ENCODE measurements at places on chromosomes 7 and 10.

DNA sequence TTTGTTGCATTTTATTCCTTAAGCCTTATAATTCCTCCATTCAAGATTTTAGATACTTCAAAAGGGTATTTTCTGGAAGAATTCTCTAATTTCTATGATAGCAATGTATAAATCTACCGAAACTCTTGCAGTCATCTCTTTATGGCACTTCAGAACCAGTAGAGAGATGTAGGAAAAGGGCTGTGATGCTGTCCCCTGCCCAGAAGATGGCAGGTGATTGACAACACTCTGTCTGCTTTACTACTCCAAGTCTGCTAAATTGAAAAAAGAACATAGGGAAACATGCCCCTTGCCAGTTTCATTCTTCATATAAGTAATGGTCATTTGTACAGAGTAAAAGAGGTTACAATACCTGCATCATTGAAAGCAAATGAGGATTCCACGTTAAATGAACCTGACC lies 5.1 kb downstream of the TCTN3 start:
- no peak for DNase-seq

GRCh38 chr10:125773687-125774543 lies 1.7 kb downstream of the MMP21 start:
- no peak for DNase-seq

DNA sequence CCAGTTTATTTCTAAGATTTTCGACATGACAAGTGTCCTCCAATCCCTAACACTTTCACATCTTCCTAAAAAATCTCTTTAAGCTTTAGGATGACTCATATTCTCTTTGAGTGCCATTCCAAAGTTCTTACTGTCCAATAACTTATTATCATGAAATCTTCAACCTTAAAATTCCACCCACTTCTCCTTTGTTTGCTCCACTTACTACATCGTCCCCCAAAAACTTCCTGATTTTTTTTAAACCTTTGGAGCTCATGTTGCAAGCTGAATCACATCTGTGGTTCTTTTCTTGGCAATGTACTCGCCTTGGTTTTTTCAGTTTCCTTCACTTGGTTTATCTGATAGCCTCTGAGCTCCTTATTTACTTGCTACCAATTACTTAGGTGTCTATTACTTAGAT lies 39.2 kb upstream of the JCAD start:
- DNase-seq, result no peak

GRCh38 chr7:117403737-117404136 lies 23.6 kb downstream of the ASZ1 start:
- no peak for DNase-seq

GRCh38 chr10:77493239-77493806 lies 144.3 kb downstream of the KCNMA1 start:
- DNase-seq, result no peak

- no peak for DNase-seq
Observed at GRCh38 chr10:132293201-132293812, 14.4 kb downstream of the STK32C start.

GRCh38 chr7:41478187-41478586 lies 224.7 kb downstream of the INHBA start:
- no peak for DNase-seq

DNA sequence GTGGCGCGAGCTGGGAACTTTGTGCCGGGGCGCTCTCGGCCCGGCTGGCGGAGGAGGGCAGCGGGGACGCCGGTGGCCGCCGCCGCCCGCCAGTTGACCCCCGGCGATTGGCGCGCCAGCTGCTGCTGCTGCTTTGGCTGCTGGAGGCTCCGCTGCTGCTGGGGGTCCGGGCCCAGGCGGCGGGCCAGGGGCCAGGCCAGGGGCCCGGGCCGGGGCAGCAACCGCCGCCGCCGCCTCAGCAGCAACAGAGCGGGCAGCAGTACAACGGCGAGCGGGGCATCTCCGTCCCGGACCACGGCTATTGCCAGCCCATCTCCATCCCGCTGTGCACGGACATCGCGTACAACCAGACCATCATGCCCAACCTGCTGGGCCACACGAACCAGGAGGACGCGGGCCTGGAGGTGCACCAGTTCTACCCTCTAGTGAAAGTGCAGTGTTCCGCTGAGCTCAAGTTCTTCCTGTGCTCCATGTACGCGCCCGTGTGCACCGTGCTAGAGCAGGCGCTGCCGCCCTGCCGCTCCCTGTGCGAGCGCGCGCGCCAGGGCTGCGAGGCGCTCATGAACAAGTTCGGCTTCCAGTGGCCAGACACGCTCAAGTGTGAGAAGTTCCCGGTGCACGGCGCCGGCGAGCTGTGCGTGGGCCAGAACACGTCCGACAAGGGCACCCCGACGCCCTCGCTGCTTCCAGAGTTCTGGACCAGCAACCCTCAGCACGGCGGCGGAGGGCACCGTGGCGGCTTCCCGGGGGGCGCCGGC lies 870 bp downstream of the FZD1 start:
- no peak for DNase-seq

DNA sequence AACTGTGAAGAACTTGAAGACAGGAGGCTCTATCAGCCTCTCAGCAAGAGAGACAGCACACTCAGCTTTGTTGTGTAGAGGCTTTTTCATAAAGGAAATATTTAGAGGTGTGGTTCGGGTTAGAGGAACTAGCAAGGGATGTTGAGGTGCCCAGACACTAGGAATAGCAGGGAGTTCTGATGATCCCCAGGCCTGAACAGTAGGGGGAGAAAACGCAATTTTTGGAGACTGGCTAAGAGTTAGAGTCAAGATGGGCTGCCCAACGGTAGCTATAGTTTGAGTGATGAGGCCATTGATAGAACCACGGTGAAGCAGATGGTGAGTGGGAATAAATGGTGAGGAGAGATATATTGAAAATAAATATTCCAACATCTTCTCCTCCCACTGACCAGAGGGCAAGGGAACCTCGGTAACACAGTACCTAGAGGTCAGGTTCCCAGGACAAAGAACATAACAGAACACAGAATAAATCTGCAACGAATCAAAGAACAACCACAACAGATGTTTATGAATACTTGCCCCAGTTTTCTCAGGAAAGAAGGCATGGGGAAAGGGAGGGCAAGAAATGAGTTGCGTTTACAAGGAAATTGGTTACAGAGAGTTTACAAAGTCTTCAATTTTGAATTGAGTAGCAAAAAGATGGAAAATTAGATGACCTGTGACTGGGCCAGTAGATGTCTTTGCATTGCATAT lies 24.2 kb upstream of the BPGM start:
- DNase-seq, result no peak

DNA sequence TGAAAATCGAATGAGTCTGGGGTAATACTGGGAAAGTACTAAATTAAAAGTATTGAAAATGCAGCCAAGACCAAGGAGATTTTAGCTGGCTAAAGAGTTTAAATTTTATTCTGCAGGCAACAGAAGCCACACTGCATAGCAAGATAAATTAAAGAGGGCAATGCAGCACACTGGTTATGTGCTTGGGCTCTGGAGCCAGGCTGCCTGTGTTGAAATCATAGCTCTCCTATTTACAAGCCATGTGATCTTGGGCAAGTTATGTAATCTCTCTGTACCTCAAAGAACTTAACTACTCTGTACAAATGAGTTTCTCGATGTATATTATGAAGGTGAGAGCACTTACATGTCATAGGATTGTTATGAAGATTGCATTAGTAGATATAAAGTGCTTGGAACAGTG lies 9.9 kb downstream of the SLC25A13 start:
- DNase-seq, result no peak

GRCh38 chr7:10939237-10939910 lies 34.3 kb upstream of the PHF14 start:
- DNase-seq, result no peak

- DNase-seq, result no peak
Observed at GRCh38 chr7:124672011-124672410, 93.6 kb downstream of the GPR37 start.

- DNase-seq, result peak; percentile 46
Observed at GRCh38 chr7:127253281-127254162, 781 bp upstream of the GRM8 start.

DNA sequence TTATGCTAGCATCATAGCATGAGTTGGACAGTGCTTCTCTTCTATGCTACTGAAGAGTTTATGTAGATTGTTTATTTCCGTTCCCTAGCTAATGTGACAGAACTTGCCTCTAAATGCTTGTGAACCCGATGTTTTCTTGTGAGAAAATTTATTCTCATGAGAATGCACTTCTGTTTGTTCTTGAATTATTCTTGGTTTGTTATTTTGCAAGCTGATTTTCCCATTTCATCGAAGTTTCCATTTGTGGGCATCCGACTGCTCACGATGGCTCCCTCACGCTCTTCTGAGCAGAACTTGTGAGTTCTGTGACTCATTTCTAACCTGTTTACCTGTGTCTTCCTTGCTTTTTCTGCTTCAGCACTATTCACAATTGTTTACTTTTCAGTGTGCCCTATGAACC lies 59.9 kb downstream of the WDFY4 start:
- DNase-seq, result no peak

- DNase-seq, result no peak
Observed at GRCh38 chr10:129105266-129105665, 361.8 kb upstream of the MGMT start.

DNA sequence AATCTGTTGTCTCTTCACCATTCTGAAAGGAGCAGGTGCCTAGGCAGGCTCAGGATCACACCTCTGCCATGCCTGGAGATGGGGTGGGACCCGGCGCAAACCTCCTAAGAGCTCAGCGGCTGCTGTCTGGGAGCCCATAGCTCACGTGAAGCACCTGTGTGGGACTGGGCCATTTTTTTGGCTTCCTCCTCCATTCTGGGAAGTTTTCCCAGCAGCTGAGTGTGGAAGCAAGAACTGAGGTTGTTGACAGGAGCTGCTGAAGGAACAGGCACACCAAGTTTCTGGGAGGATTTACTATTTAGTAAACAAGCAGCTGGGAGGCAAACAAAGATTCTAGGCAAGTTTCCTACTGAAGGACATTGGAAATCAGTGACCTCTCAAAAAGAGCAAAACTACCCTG lies 77.3 kb downstream of the FAM13C start:
- no peak for DNase-seq

DNA sequence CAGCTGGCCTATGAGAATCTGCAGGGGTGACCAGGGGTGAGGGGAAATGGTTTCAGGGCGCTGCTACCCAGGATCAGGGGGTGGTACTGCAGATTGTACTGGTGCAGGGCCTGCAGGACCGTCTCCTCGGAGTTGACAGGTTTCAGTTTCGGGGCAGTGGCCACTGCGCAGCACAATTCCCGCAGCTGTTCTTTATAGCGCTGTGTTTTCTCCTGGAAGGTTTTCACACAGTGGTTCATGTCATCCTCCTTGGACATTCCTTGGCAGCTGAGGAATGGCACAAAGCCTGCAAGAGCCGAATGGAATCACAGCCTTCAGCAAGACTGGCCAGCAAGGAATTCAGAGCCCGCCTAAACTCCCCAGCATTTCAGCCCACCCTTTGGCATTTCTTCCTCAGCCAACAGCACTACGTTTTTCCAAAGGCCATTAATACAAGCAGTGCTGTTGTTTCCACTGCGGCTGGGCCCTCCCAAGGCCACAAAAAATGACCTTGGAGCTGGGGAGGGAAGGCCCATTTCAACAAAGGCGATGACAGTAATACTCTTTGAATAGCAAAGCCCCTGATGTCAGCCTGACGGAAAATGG lies 44.9 kb downstream of the PNLIPRP2 start:
- no peak for DNase-seq

DNA sequence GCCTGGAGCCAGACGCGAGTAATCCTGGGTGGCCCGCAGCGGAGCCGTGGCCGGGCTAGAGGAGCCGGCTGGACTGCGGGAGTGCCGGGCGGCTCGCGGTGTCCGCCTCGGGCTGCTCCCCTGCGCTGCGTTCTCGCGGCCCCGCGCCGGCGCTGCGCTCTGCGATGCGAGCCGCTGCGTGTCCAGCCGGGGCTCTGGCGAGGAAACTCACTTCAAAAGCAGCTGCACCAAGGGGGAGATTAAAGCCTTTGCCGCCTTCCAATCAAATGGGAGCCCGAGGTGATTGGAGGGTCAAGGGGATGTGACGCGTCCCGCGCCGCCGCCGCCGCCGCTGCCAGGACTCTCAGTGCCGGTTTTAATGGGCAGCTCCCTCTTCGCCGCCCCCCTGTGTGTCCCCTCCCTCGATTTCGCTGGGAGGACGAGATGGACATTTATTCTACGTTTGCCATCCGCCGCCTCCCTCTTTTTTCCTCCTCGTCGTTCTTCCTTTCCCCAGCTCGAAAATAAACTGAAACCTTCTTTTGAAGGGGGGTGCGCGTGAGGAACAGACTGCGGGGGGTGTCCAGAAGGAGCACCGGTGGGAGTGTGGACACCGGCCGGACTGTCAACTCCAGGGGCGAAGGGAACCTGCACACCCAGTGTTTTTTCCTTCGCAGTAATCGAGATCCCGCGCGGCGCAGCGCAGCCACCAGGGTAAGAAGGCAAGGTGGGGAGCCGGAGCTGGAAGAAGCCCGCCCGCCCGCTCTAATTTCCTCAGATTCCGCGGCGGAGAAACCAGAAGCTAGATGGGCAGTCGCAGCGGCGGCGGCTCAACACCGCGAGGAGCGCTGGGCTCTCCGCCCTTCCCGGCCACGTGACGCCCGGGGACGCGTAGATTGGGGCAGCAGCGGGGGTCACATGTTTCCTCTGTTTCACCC lies at the start of gene ZNF503:
Gene ZNF503 (minus strand): TSS at position 196 of the 917 bp plus-strand sequence. CDS start 345 bp downstream, outside the sequence.
- peak; percentile 97 for DNase-seq

DNA sequence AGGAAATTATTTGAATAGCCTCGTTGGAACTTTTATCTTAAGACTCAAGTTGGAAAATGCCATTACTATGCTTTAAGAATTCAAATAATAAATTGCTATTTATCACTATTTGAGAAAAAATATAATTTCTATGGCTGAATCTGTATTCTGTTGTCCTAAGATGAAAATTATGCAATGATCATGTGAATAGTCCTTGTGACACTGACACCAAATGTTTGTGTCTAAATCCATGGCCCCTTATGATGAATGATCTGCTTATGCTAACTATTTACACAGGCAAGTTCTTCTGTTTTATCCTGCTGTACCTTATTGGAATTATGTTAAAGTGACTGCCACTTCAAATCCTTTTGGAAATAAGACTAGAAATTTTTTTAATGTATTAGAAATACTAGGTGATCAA lies 208.7 kb downstream of the DOCK4 start:
- no peak for DNase-seq

- DNase-seq, result no peak
Observed at GRCh38 chr10:110212119-110213006, 5.0 kb downstream of the MXI1 start.

DNA sequence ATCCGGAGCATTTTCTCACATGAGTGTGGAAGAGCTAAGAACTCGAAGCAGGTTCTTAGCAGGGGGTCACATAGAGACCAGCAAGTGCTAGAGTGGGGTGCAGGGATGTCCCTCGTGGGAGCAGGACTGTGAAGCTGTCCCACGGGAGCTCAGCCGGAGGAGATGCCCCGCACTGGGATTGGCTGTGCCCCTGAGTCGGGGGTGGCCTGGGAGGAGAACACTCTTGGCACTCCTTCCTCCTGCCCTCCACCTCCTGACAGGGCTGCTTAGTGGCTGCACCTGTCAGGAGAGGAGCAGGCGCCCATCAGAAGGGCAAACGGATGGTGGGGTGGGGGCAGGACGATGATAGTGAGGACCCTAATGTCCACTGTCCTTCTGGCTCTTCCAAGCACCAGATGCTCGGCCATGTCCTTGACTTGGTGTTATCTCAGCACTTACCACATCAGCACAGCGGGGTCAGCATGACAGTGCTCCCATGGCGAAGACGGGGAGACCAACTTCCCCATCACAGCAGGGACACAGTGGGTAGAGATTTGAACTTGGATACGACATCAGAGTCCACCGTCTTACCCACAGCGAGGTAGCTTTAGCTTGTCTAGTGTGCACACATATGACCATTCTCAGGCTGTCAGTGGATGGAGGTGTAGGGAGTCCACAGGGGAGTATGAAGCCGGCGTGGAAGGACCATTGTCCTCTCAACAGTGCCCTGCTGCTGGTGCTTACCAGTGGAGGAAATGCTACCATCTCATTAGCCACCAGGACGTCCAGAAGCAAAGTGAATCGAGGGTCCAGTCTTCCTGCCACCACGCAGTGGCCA lies 142.5 kb upstream of the SHH start:
- no peak for DNase-seq
